ENCODE measurements at places on chromosomes 12 and 14. TPM values are rescaled to one million over a fixed set of nuclear protein-coding genes. Genes with fewer than 3 reads are reported as not detected.
A peak's percentile ranks its signal among the peaks of the same experiment; 100 is the strongest.

DNA sequence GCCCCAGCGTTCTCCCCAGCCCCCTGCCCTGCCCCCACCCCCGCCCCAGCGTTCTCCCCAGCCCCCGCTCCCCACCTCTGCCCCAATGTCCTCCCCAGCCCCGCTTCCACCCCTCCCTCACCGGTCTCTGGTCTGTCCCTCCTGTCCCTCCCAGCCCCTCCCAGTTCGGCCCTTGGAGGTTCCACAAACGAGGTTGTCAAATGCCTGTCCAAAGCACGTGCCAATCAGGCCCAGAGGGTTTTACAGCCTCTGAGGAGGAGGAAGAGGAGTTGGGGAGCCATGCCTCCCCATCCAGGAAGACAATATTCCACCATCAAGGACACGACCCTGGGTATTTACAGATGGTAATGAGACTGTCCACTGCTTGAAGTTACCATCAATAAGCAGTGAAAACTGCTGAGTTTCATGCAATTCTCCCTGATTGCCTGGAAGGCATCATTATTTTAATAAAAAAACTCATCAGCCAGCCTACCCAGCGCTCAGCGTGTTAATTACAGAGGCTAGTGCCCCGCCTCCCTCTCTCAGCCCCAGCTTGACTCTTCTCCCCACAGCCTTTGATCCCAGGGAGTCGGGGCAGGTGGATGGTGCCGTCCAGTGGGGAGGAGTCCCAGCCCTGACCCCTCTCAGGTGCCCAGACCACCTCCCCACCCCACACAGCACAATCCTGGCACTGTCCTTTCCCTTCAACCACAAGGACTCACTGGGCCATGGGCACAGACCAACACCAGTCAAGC, 30.6 kb upstream of the C14orf180 start:
- DNase-seq = no peak

- DNase-seq = no peak
Measured at GRCh38 chr12:12445165-12445881, 88.4 kb downstream of the BORCS5 start.

DNA sequence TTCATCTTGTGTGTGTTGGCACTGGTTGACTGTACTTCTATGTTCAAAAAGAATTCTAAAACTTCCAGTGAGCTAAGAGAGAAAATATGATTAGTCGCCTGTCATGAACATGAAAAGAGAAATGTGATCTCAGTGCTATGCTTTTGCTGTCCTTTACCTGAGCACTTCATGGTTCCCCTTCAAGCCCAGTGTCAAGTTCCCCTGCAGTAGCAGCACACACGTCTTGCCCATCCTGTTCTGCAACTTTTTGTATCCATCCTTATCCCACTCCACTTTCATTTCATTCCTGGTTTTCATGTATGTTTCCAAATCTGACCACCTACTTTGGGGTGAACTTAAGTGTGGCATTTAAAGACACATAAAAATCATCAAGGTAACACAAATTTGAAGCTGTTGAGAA, 848.0 kb upstream of the USP15 start:
- no peak for DNase-seq

- DNase-seq = no peak
Measured at GRCh38 chr12:79300199-79300568, 390.6 kb downstream of the PAWR start.

DNA sequence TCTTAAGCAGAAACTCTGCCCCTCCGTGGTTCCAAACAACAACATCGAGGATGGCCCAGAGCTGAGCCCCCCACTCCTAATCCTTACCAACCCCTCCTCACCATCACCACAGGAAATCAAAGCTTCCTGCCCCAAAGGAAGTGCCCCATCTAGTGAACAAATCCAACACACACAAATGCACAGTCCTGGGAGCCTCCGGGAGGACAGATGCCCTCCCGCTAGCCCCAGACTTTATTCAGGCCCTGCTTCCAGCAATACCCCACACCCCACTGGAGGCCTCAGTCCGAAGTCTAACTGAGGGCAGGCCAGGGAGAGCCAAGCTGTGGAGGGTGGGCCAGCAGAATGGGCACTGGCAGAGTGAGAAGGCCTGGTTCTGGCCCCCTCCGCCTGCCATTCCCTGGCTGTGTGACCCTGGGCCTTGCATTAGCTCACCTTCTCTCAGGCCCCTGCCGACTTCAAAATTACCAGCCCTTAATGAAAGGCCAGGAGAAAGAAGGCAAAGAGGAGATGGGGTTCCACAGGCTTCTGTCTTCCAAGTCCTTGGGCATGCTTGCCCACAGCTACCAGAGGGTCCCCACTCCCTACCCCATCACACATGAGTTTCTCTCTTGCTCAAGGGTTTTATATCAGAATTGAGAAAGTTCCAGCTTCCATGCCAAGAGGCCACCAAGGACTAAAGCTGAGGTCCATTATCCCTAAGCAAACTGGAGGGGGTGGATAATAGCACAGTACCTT, 2.3 kb downstream of the HDAC7 start:
- peak; percentile 52 for DNase-seq

DNA sequence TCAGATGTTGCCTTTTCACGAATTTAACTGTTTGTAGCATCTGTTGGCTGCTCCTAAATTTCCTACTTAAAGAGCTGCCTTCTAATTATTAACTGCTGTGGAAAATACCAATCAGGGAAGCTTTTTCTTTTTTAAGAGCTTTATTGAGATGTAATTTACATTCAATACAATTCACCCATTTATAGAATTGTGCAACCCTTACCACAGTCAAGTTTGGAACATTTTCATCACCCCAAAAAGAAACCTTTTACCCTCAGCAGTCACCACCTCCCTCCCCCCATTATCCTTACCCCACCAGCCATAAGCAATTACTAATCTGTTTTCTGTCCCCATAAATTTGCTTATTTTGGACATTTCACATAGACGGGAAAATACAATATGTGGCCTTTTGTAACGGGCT, 1.4 kb downstream of the PCNX4 start:
- DNase-seq = no peak

- DNase-seq = no peak
Measured at GRCh38 chr12:29768372-29768771, 15.4 kb downstream of the TMTC1 start.

DNA sequence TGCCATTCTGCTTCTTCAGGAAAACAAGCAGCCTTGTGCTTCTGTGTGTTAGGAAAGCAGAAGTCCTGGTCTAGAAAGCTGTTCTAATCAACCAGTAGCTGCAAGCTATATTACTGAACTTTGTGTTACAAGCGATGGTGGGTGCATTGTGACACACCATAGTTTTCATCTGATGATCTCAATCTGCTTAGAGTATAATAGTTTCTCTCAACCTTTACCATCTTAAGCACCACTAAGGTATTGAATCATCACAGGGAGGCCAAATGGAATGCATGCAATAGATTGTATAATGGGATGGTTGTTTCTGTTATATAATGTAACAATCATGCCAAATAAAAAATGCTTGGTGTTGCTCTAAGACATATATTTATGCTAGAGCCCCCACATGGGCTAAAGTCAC, 771.7 kb downstream of the NOVA1 start:
- DNase-seq = no peak

DNA sequence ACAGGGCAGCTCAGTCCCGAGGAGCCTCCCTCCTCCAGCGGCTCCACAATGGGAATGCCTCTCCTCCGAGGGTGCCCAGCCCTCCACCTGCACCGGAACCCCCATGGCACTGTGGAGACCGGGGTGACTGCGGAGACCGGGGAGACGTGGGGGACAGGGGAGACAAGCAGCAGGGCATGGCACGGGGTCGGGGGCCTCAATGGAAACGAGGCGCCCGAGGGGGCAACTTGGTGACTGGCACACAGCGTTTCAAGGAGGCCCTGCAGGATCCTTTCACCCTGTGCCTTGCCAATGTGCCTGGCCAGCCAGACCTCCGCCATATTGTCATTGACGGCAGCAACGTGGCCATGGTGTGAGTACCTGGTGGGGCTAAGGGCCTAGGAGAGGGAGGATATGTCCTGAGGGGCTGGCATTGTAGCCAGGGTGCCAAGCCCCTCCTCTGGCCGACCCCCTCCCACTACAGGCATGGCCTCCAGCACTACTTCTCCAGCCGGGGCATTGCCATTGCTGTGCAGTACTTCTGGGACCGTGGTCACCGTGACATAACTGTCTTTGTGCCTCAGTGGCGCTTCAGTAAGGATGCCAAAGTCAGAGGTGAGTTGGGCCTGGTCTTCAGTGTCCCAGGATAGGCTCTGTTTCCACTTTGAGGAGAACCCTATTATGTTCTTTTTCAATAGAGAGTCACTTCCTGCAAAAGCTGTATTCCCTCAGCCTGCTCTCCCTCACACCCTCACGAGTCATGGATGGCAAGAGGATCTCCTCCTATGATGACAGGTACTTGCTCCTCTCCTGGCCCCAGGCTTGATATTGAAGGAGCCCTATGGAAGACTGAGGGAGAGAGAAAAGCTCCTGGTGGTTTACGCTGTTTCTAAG, 2.7 kb downstream of the KHNYN start:
- DNase-seq = peak; percentile 57

DNA sequence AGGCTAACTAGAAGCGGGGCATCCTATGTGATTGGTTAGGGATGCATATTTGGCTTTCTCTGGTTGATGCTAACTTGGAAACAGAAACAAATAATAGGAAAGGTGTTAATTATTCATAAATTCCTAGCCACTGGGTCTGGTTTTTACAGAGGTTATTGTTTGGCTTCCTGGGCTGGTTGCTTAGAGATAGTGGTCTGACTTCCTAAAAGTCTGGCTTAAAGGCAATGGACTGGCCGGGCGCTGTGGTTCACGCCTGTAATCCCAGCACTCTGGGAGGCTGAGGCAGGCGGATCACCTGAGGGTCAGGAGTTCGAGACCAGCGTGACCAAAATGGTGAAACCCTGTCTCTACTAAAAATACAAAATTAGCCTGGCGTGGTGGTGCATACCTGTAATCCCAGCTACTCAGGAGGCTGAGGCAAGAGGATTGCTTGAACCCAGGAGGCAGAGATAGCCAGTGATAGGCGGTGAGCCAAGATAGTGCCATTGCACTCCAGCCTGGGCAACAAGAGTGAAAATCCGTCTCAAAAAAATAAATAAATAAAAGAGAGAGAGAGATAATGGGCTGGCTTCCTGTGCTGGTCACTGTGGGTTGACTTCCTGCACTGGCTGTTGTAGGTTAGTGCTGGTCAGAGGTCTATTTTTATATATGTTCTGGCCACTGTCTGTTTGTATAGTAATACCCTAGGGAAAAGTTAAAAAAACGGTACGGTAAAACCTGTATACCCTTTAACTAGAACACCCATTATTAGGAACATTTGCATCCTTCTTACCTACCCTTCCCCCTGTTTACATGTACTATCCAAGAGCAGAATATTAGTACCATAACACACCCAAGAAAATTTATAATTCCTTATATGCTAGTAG, 24.1 kb downstream of the OR6S1 start:
- no peak for DNase-seq

- DNase-seq = no peak
Measured at GRCh38 chr14:20302042-20302755, 3.6 kb downstream of the TTC5 start.

DNA sequence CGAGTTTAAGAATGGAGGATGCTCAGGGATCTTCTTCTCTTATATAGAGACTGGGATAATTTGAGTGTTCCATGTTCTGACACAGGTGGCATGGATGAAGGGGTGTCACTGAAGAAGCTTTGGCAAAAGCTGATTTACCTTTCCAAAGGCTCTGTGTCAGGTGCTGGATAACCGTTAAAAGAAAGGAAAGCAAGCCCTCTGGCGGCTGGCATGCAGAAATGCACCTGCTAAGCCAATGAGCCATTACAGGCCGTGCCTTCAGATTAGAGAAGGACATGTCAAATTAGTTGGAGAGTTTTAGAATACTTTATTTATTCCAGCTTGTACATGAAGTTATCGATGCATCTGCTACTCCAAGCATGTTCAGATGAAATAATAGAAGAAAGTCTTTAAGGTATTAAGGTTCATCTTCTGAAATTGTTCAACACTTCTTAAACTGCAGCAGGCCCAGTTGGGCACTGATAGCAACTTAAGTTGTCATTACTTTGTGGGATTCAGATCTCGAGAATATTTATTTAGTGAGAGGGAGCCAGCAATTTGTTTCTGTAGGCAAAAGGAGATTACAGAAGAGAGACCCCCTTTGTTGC, 678.2 kb downstream of the NRXN3 start:
- DNase-seq = no peak

GRCh38 chr12:126383506-126383905, 1318.3 kb downstream of the AACS start:
- no peak for DNase-seq

DNA sequence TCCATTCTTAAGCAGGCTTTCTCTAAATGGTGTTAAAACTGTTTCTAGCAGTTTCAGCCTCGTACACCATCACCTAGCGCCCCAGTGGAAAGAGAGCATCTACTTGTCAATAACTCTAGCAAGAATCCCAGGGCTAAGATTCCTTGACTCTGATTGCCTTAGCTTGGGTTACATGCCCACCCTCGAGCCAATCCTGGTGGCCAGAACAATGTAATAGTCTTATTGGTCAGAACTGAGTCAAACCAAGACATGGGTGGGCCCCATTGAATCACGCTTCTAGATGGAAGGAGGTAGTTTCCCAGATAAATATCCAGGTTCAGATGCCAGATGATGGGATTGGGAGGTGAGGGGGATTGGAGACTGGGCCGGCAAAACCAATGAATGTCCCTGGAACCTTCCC, 55.9 kb upstream of the MED13L start:
- DNase-seq = no peak

DNA sequence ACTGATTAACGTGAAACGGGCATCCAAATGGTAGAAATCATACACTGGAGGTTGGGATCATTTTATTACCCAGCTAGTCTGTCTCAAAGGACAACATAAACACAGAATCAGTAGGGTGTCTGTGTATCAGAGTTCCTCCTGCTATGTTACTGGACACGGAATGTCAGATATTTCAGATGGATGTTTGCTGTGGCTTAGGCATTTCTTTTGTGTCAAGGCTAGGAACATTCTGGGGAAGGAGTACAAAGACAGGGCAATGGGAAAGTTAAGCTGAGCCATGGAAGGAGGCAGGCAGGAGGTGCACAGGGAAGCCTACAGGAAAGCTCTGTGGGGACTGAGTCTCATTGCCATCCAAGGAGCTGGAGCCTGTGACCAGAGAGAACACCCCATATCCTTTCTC, 254.6 kb downstream of the C12orf75 start:
- DNase-seq = no peak

GRCh38 chr12:21962236-21962635, 21.0 kb upstream of the ABCC9 start:
- DNase-seq = no peak

Gene CIDEB
- 13.9 TPM for total RNA-seq

Gene ALDH1L2
- total RNA-seq = 17.2 TPM

Gene BAZ2A
- 89.3 TPM for total RNA-seq

Gene KRT71
- not detected for total RNA-seq

Gene NXPH4
- total RNA-seq = 0.55 TPM
